ENCODE measurements at places on chromosomes 3 and 15. TPM values are rescaled to one million over a fixed set of nuclear protein-coding genes. Genes with fewer than 3 reads are reported as not detected.

MAP6D1 gene
- 10.2 TPM for total RNA-seq

IMP3 gene
- total RNA-seq: 33.6 TPM

GOLGA8S gene
- total RNA-seq: not detected

CRYGS gene
- 3.7 TPM for total RNA-seq

PAQR9 gene
- 2.5 TPM for total RNA-seq

CAND2 gene
- 8.8 TPM for total RNA-seq

NR2F2 gene
- total RNA-seq: 1.9 TPM

GRAMD1C gene
- 2.1 TPM for total RNA-seq

SLC2A2 gene
- not detected for total RNA-seq

FBXL22 gene
- not detected for total RNA-seq

TRIM71 gene
- 117 TPM for total RNA-seq

CNTN6 gene
- 23.2 TPM for total RNA-seq

PLA2G4E gene
- total RNA-seq: 1.0 TPM

LMCD1 gene
- total RNA-seq: 1.3 TPM

SLC24A5 gene
- not detected for total RNA-seq

LYSMD2 gene
- 0.78 TPM for total RNA-seq

DLEC1 gene
- total RNA-seq: 0.42 TPM

PCLAF gene
- total RNA-seq: 4.7 TPM

FBXO40 gene
- not detected for total RNA-seq

VILL gene
- total RNA-seq: 3.2 TPM

HRG gene
- total RNA-seq: not detected

ATP13A5 gene
- not detected for total RNA-seq

ECT2 gene
- total RNA-seq: 11.5 TPM

IL17RB gene
- total RNA-seq: 0.78 TPM

IL17RD gene
- 31.1 TPM for total RNA-seq

ARGFX gene
- total RNA-seq: not detected

RTP4 gene
- not detected for total RNA-seq

ADGRG7 gene
- total RNA-seq: not detected

CCDC12 gene
- total RNA-seq: 41.4 TPM

TLR9 gene
- total RNA-seq: 0.37 TPM

GMPS gene
- 82.3 TPM for total RNA-seq

ZKSCAN7 gene
- total RNA-seq: 20.6 TPM

CXCR6 gene
- total RNA-seq: not detected
